ENCODE measurements at places on chromosomes 4 and X.

GRCh38 chr4:142202404-142203332 is 566.3 kb downstream of the IL15 start:
- no peak for DNase-seq

DNA sequence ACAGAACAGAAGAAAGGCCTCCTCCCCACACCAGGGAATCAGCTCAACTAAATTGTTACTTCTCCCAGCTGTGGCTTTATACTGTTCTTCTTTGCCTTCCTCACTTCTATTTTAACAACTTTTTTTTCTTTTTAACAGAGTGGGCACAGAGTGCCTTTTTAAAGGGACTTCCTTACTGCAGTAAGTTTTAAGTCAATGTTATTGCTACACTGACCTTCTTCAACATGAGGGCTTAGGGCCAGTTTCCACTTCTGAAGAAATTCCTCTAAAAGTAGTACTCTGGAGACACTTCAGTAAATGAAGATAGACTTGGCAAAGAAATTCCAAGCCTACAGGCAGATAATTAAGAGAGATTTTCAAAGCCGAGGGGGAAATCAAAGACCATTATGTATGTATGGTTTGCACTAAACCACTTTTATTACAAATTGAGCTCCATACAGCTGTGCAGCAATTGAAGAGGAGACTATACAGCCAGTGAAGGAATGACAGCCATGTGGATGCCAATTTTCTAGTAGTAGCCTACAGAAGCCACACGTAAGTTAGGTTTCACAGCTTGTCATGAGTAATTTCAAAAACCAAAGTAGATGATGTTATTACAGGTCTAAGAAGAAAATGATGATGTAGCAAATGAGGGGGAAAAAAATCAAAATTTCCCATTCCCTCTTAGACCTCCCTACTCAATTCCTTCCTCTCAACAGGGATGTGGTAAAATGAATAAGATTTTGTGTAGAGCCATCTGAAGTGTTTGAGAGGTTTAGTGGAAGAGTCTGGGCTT is 36.9 kb upstream of the RASGEF1B start:
- no peak for DNase-seq

- no peak for DNase-seq
These were observed 913 bp upstream of the SMIM10L2A start for GRCh38 chrX:135420831-135421230.

GRCh38 chr4:158032733-158033415 is 140.0 kb downstream of the GASK1B start:
- no peak for DNase-seq

DNA sequence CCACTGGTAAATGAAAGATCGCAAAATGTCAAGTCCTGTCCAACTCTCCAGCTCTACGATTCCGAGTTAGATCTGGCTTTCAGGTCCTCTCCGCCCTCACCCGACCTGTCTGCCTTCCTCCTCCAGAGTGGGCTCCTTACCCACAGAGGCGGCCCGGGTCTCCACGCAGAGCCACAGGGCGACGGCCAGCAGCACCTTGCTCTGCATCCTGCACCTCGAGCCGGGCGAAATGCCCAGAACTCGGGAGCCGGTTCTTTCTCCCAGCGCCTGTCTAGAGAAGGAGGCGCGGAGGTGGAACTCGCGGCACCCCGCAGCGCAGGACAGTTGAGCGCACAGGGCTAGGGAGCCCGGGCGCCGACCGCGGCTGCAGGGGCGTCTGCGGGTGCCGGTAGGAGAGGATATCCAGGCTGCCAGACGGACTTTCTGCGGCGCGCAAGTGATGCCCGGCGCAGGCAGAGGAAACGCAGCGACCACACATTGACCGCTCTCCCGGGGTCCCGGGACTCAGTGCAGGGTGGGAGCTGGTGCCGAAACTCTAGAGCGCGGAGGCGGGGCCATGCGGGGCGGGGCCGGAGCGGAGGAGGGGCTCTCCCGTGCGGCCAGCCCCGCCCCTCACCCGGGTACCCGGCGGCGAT is at the start of gene KDR:
TSS of gene KDR (minus strand) at position 509 of the 635 bp plus-strand sequence. CDS start at position 207, 302 bp downstream.
- no peak for DNase-seq

GRCh38 chr4:38050560-38051350 is 90.6 kb downstream of the PTTG2 start:
- no peak for DNase-seq

DNA sequence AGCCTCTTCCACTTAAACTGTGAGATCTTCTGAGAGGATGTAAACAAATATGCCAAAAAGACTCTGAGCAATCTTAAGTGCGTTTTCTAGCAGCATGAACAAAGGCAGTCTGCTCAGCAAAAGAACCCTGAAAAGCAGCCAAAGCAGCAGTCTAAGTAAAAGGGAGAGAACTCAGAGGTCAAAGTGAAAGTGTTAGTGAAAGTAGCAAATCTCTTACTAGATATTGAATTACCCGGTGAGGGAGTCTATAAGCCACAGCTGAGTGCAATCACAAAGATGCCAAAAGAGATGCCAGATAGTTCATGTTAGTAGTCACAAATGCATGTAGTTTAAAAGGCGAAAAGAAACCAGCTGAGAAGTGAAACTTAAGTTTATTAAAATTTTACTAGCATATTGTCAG is 7.9 kb upstream of the GNRHR start:
- DNase-seq: no peak

DNA sequence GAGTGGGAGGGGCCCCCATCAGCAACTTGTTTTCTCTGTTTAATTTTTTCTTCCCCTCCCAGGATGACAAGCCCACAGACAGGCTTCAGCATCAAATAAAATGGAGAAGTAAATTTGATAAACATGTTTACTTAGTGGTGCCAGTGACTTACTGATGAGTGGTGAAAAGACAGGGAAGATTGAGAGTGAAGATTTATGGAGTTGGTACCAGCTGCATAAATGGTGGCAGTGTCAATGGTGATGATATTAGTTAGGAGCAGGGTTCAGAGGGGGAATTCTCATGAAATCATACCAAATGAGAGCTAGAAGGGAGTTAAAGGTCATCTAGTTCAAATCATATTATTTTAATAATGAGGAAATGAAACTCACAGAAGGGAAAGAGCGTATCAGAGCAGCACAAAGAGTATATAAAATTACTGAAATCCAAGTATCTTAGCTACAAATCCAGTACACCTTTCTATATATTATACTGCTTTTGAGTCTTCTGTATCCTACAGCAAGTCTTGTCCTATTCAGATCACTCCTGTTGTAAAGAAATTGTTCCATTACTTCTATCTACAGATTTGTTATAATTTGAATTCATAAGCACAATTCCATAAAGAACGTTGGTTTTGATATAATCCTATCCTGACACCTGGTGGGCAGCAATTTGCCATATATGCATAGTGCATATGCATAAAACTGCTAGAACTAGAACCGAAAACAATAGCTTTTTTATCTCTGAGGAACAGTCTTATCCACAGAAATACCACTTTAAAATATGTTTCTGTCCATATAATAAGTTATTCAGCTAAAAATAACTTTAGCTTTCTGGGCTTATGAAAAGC is 5.0 kb downstream of the P2RY10 start:
- no peak for DNase-seq

DNA sequence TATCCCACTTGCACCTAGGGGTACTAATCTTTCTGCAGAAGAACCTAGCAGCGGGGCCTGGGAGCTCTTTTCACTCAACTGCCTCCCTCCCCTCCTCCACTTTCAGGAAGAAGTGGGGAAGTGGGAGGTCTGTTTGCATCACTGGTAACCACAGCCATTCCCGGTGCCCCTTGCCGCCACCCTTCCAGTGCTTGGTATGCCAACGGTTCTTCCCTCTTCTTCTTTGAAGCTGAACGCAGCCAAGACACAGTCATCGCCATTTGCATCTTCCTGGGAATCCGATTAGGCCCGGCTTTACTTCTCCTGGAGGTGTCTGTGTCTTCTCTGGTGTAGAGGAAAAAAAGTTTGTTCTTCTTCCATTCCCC is 47.2 kb upstream of the RBPJ start:
- DNase-seq: no peak

GRCh38 chr4:26204249-26204825 is 116.5 kb upstream of the RBPJ start:
- DNase-seq: no peak

DNA sequence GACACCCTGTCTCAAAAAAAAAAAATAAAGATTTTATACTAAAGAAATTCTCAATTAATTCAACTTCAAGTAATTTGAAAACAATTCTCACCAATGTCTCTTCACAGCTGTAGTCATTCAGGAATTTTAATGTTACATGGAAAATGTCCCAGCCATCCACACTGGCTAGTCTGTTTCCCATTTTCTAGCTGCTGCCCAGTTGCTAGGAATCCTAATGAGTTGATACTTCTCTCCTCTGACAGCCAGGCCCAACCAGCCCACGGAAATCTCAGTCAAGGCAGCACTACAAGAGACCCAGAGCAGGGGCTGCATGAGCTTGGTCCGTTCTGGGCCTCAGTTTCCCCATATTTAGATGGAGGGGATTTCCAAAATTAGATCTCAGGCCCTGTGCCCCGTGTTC is 59.1 kb downstream of the CASP3 start:
- no peak for DNase-seq

- DNase-seq: no peak
These were observed 10.9 kb upstream of the EXOSC9 start for GRCh38 chr4:121789960-121790829.

Data from renal cortex interstitium (tissue), 15 donors.